ENCODE measurements at places on chromosomes 4 and X.

DNA sequence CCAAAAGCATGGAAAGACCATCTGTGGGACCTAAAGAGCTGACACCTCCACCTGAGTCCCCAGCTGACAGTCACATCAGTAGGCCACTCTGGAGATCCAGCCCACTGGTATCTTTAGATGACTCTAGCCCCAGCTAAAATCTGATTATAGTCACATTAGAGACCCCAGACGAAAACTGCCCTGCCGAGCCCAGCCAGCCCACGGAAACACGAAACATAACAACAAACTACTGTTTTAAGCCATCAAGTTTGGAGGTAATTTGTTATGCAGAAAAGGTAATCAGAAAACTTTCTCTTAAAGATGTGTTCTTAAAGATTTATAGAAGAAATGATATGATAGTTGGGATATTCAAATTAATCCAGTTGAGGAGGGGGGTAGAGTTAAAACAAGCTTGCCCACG is 175.7 kb downstream of the DHX15 start:
- no peak for DNase-seq

DNA sequence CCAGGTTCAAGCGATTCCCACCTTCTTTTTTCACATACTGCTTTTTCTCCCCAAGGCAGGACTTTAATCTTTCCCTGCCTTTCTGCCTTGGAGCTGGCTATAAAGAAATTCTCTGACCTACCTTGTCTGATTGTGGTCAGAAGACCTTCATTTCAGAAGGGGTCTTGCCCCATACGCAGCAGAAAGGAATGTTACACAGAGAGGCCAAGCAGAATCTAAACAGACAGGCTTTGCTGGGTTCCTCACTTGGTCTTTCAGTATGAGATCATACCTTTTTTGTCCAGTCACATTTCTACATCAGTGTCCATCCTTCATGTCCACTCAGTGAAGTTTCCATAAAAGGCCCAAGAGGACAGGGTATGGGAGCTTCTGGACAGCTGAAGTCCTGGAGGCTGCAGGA is 108.3 kb upstream of the RBPJ start:
- no peak for DNase-seq

DNA sequence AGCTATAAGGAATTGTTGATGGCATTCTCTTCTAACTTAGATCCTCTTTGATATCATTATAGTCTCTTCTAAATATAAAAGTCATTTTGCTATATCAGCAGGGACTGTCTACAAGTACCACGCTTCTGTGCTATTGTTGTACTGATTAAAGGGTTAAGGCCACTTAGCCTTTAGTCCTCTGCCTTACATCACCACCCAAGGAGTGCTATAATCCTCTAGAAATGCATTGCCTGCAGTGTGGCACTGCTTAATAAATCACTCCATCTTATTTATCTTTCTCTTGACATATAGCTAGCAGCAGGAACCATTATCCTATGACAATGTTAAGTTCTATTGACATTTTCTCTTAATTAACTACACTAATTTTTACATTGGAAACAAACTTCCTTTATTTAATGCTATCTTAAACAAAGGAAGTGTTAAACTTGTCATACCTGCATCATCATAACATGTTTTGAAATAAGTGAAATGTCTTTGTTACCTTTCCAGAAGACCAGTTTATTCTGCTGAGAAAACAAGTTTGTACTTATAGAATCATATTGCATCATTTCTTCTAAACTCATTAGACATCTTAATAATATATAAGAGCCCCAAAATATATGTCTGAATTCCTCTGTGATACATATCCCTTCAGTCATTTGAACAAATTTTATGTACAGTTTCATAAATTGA is 360.9 kb upstream of the ATOH1 start:
- DNase-seq: no peak

DNA sequence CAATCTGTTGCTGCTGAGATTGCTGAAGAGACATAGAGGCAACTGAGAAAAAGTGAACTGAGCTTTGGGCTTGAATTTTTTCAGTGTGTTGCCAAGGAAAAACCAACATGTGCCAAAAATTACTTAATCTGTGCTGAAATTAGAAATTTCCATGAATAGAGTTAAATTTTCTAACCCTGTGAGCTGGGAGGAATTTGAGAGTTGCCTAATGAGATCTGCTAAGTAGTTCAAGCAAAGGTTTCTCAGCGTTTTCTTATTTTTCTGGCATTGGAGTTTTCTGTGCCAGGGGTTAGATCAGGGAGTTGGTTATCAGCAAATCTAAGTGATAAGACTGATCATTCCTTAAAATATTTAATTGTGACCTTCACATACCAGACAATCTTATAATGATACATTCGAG is 457.5 kb upstream of the GNPDA2 start:
- DNase-seq: no peak

DNA sequence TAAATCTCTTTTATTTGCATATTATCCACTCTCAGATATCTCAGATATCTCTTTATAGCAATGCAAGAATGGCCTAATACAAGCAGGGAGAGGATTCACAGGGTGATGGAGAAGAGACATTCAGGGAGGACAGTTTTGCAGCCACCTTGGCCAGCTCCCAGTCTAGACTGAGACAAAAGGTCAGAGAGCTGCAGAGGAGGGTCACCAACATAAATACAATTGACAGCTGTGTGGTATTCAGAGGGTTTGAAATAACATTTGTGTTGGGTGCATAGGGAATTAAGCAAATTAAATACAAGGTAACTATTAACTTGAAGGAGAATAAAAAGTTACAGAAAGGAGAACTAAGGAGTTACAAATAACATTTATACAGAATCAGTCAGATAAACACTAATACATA is 189.5 kb upstream of the TAPT1 start:
- no peak for DNase-seq

- DNase-seq: no peak
These were observed 809 bp upstream of the H2AZ1 start for GRCh38 chr4:99950913-99951254.

GRCh38 chr4:17670423-17670822 is 56.0 kb downstream of the MED28 start:
- no peak for DNase-seq

GRCh38 chr4:16516796-16517439 is 290.6 kb upstream of the TAPT1 start:
- no peak for DNase-seq

- DNase-seq: no peak
These were observed 25.5 kb downstream of the CDKN2AIP start for GRCh38 chr4:183469936-183470335.

- DNase-seq: peak; percentile 64
These were observed 6.8 kb downstream of the MSX1 start for GRCh38 chr4:4866124-4866865.

DNA sequence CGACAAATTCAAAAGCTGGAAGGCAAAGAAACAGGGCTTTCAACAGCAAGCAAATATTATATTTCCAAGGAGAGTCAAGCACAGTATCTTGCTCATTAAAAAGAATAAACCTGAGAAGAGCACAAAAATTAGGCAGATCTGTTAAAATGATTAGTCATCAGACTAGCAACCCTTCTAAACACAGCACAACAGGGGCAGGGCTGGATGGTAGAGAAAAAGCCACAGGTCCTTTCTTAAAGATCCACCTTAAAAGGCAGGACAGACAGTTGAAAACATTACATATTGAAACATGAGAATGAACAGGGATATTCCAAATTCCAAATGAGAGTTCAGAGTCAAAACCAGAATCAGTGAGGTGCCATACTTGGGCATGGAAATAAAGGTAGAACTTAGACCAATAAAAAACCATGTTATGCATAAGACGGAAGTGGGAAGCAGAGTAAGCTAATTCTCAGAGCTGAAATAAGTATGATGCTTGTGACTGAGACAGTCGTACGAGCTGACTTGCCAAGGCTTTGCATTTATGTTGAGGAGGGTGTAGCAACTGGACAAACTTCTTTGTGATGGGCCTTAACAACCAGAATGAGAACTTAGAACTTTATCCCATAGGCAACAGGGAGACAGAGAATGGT is 126.9 kb upstream of the FAM9B start:
- no peak for DNase-seq

GRCh38 chr4:55768291-55768690 is 51.3 kb upstream of the EXOC1L start:
- DNase-seq: peak; percentile 40

DNA sequence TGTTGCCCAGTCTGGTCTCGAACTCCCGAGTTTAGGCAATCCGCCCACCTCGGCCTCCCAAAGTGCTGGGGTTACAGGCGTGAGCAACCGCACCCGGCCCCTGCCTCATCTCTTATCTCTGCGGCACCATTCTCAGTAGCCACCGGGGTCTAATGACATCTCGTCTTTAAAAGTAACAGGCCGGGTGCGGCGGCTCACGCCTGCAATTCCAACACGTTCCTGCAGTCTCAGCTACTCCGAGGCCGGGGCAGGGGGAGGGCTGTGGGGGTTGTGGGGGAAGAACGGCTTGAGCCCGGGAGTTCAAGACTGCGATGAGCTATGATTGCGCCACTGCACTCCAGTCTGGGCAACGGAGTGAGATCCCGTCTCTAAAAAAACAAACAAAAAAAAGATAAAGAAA is 28.8 kb downstream of the ING2 start:
- no peak for DNase-seq

DNA sequence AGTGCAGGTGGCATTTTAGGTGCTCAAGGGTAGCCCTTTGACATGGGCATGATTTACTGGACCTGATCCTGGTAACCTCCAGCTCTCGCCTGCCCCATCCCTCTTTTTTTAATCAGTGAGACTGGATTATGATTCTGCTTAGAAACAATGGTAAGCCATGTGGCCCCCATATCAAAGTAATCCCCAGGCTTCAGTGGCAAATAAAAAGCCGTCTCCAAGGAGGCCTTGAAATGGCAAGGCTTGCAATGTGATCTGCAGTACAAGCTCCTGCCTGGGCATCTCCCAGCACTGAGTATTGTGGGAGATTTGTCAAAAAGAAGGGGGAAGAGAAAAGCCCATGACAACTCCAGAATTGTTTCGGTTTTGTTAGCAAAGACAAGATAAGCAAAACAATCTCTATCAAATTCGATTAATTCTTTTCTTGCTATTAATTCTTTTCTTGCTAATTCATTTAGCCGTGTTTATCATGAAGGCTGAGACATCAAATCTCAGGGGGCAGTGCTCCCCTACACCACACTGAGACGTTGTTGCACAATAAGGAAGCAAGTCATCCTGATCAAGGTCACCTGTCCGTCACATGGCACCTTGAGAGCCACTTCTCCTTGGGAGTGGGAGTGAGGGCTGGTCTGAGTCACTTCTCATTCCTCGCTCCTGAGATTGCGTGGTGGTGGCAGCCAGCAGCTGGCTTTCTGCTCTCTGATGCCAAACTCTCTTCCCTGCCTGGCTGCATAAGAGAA is 312.7 kb upstream of the GATB start:
- no peak for DNase-seq

GRCh38 chr4:26715636-26716242 is 131.9 kb downstream of the TBC1D19 start:
- DNase-seq: no peak

- DNase-seq: no peak
These were observed 28.7 kb downstream of the RAB28 start for GRCh38 chr4:13455411-13455810.

DNA sequence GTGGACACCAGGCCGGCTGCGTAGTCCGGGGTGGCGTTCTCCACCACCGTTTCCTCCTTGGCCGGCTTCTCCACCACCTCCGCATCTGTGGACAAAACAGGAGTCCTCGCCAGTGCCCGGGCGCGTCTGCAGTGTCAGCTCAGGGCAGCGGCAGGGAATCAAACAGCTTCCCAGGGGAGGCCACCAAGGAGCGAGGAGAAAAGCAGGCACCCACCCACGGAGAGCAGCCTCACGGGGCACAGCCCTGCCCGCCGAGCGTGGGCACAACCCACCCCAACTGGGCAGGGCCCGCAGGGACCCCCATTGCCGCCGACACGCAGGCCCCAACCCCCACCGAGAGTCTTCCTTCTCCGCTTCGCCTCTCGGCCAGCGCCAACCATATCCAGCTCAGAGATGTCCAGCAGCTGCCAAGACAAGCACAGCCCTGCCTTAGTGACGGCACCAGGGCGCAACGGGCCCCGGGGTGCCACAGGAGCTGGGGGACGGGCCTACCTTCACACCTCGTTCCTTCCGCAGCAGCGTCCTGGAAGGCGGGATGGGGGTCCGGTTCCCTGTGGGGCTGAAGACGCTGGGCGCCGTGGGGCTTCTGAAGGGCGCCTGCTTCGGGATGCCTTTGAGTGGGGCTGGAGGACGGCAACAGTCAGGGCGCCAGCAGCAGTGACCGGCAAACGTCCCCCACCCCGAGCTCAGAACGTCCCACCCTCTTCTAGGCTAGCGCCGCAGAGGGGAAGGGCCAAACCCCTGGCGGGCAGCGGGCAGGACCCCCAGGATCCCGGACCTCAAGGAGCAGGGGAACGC is 22.8 kb downstream of the NELFA start:
- no peak for DNase-seq

All from Caco-2 (cell line).